ENCODE measurements at places on chromosomes 3 and 15.

- DNase-seq = no peak
Measured at GRCh38 chr3:139319428-139320402, 24.1 kb upstream of the MRPS22 start.

DNA sequence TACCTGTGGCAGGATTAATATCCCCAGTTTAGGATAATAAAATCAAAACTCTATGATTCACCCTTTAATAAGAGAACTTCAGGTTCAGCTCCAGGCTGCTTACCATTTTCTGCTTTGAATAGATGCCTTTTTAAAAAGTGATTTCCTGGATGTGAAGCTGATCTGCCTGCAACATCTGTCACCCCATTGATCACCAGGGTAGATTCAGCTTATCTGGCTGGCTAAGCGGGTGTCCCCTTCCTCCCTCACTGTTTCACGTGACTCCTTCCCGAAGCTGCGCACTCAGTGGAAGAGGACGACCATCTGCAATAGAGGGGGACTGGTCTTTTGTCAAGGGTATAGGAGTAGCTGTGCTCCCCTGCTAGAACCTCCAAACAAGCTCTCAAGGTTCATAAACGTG lies 128.1 kb downstream of the IL1RAP start:
- DNase-seq = no peak

- DNase-seq = no peak
Measured at GRCh38 chr15:72800833-72801481, 17.4 kb upstream of the ADPGK start.

- no peak for DNase-seq
Measured at GRCh38 chr15:68276668-68277067, 877 bp upstream of the FEM1B start.

DNA sequence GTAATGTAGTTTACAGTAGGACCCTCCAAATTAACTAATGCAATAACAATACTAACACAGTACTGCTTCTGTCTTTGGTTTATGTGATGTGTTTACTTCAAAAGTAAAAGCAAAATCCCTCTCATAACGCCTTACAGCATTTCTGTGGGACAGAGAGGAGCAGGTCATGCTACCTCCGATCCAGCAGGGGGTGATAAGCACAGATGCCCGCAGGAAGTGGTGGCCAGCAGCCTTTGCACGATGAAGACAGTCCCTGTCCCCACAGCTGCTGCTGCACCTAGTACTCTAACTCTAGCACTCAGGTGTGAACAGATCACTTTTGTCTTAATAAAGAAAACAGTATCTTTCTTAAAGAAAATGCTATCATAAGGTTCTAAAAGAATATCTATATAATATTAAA lies 38.3 kb downstream of the ANO10 start:
- no peak for DNase-seq

- no peak for DNase-seq
Measured at GRCh38 chr3:87248831-87249230, 21.7 kb downstream of the CHMP2B start.

GRCh38 chr3:134018850-134019249 lies 10.9 kb downstream of the SLCO2A1 start:
- DNase-seq = peak; percentile 28

DNA sequence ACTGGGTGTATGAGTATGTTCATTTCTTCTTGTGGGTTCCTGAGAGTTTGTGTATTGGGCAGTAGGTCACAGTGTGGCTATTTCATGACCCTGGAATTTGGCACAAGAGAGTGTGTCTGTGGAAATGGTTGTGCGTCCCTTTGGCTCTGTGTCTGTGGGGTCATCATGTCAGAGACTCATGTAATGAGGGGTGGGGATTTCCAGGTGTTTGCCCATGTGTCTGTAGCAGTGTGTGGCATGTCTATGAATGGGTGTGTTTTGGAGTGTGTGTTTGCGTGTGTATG lies 1.3 kb upstream of the GATA2 start:
- DNase-seq = no peak

DNA sequence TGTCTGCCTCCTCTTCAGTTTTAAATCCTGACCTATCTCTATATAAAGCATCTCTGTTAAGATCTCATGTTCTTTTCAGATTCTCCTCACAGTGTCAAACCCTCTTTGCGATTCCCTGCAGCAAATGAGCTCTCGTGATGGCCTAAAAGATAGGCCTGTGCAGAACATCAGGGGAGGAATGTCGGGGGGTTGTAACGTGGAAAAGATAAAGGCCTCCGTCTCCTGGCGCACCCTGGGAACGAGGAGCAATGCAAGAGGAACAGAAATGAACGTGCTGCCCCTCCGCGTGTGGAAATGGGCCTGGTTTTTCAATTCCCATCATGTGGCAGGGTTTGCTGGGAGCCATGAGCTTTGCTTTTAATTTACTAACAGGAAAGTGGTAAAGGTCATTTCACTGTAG lies 285.0 kb upstream of the TPM1 start:
- no peak for DNase-seq

DNA sequence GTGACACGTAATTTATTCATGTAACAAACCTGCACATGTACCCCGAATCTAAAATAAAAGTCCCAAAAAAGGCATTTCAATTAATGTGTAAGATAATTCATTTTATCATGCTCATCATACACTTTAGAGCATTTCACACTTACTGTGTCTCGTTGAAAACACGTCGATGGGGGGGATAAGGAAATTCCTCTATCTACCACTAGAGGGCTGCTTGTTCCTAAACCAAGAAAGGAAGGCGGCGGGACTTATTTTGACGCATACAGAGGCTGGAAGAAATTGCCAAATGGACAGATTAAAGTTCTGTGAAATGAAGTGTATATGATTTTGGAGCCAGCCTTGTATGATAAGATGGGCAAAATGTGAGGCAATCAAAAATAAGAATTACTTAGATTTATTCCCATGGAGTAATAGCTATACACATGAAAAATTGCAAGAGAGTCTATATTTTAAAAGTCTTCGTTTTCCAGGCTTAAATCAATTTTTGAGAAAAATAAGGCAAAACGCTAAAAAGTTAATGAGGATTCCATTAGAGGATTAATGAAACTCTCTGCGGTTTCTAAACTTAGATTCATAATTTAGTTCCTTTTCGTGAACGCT lies 346.8 kb downstream of the CNTN3 start:
- no peak for DNase-seq

- no peak for DNase-seq
Measured at GRCh38 chr15:31256378-31257265, 70.0 kb upstream of the KLF13 start.

DNA sequence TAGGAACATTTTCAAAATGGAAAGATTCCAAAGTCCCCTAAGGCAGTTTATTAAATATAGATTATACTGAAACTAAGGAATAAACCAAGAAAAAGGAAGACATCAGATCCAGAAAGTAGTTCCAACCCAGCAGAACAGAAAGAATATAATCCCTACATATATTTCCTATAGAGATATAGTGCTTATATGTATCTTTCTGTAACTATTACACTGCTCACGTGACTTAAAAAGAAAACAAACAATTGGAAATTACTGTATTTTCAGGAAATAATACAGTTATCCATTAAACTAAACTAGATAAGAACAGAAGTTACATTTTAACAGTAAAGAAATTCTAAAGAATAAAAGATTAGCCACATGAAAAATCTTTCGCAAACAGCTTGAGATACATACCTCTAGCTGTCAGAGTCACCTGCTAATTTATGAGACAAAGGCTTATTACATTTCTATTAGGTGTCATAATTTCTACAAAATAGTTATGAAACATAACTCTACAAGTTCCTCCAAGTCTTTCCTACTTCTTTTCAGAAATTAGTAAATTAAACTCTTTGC lies 10.5 kb downstream of the DPH6 start:
- DNase-seq = no peak

GRCh38 chr15:67906382-67906781 lies 66.5 kb upstream of the RNU6-1 start:
- no peak for DNase-seq

DNA sequence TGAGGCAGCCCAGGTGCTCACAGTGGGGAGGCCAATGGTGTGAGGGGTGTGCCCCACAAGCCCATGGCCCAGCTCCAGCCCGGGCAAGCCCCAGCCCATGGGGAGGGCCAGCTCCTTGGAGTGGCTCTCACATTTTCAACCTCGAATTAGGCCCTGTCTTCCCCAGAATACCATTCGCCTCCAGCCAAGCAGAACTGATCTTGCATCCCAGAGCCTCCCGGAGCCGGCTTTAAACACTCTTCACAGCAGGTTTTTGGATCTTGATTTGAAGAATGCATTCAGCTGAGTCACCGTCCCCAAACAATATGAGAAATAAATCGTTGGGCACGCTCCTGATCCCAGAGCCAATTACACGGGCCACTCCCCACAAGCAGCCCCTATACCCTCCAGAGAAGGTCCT lies 23.7 kb downstream of the TPRA1 start:
- no peak for DNase-seq

- DNase-seq = no peak
Measured at GRCh38 chr3:186824430-186825139, 17.9 kb upstream of the ADIPOQ start.
